Activated CD4-positive, alpha-beta memory T cell treated with anti-CD3 and anti-CD28 coated beads for 36 hours (primary cell): ENCODE measurements at places on chromosomes 5 and 9. TPM values are rescaled to one million over a fixed set of nuclear protein-coding genes. Genes with fewer than 3 reads are reported as not detected.

The TMEM232 gene
- total RNA-seq: 0.92 TPM

The PCDHB6 gene
- not detected for total RNA-seq

The LECT2 gene
- total RNA-seq: not detected

The PCDHGA3 gene
- total RNA-seq: not detected

The HRH2 gene
- total RNA-seq: 11.8 TPM

The DMRT3 gene
- not detected for total RNA-seq

The TNFSF15 gene
- 0.12 TPM for total RNA-seq

The ZBED3 gene
- total RNA-seq: 0.61 TPM

The ENHO gene
- total RNA-seq: 0.36 TPM

The TSSK1B gene
- total RNA-seq: not detected

DNA sequence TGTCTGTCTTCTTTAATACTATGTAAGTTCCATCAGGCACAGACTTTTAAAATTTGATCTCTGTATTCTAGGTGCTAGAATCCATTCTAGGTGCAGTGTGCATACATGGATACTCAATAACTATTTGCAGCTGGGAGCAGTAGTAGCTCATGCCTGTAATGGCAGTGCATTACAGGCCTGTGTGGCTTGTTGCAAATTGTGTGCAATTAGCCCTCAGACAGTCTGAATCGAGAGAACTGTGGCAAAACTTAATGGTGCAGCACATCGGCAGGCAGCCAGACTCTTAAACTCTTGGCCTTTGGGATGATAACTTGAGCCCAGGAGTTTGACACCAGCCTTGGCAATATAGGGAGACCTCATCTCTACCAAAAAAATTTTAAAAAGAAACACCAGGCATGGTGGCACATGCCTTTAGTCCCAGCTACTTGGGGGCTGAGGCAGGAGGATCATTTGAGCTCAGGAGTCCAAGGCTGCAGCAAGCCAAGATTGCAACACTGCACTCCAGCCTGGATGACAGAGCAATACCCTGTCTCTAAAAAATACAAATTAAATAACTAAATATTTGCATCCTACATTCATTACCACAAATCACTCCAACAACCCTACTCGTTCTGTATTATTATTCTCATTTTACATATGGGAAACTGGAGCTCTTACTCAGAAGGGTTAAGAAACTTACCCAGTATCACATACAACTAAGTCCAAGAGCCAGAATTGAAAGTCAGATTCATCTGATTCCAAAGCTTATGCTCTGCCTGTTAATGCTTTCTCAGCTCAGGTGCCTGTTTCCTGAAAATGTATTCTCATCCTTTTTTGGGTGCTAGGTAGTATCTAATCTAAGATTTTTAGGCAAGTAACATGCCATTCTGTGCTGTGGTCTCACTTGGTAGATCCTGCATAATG, 30.1 kb downstream of the PRKACG start:
- H3K27ac ChIP-seq: no peak overlapping the region
- DNase-seq: no peak
- H3K36me3 ChIP-seq: no peaks in the 10 kb centered on the region
- H3K27me3 ChIP-seq: no peaks in the 10 kb centered on the region

- no peaks in the 10 kb centered on the region for H3K27me3 ChIP-seq
- no peaks in the 10 kb centered on the region for H3K36me3 ChIP-seq
- no peak overlapping the region for H3K4me3 ChIP-seq
- DNase-seq: no peak
These were observed 43.9 kb downstream of the PDCD1LG2 start for GRCh38 chr9:5554254-5554653.

DNA sequence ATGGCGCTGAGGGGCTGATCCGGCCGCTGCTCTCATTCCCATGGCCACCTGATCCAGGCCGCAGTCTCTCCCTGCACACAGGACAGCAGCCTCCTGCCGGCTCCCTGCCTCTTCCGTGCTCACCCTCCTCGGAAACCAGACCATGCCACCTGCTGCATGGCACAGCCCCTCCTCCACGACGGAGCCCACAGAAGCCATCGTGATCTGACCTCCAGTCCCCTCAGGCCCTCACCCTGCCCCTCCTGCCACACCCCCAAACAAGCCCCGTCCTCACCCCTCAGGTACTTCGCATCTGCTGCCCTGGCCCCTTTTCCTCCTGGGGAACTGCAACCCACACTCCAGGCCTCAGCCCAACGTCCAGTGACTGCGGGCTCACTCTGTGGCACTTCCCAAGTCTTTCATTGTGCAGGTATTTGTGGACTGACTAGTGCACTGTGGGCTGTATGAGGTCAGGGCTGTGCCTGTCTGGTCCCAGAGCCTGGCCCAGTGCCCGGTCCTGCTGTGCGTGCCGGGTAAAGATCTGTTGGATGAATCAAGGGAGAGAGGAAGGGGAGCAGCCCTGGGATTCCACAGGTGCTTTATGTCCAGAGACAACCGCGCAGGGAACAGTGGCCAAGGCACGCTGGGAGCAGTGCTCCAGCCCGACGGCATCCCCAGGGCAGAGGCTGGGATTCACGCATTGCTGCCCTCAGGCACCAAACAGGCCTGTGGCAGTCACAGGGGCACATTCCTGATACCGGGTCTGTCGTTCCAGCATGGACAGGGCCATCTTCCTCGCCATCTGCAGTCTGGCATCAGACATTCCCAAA, 86.1 kb downstream of the ADAMTS2 start:
- no peak overlapping the region for H3K27ac ChIP-seq
- H3K4me1 ChIP-seq: no peaks in the 10 kb centered on the region
- H3K27me3 ChIP-seq: no peaks in the 10 kb centered on the region
- H3K4me3 ChIP-seq: no peak overlapping the region

GRCh38 chr9:2261421-2262103, 246.4 kb downstream of the SMARCA2 start:
- H3K27ac ChIP-seq: no peak overlapping the region
- no peaks in the 10 kb centered on the region for H3K36me3 ChIP-seq
- no peak overlapping the region for H3K4me3 ChIP-seq
- peaks cover 4% of the 10 kb centered on the region for H3K4me1 ChIP-seq

- H3K27me3 ChIP-seq: peaks cover 9% of the 10 kb centered on the region
- no peak overlapping the region for H3K27ac ChIP-seq
- no peaks in the 10 kb centered on the region for H3K4me1 ChIP-seq
- no peaks in the 10 kb centered on the region for H3K36me3 ChIP-seq
- H3K4me3 ChIP-seq: no peak overlapping the region
- peak; percentile 17 for DNase-seq
These were observed 6.1 kb downstream of the PRRX2 start for GRCh38 chr9:129671519-129671918.

GRCh38 chr9:122115176-122116035, 22.3 kb upstream of the TTLL11 start:
- no peaks in the 10 kb centered on the region for H3K36me3 ChIP-seq
- no peaks in the 10 kb centered on the region for H3K4me1 ChIP-seq
- DNase-seq: no peak

GRCh38 chr9:138075496-138075895, 197.9 kb downstream of the CACNA1B start:
- no peak overlapping the region for H3K4me3 ChIP-seq
- H3K27me3 ChIP-seq: peaks cover 28% of the 10 kb centered on the region
- H3K27ac ChIP-seq: no peak overlapping the region
- no peaks in the 10 kb centered on the region for H3K4me1 ChIP-seq

DNA sequence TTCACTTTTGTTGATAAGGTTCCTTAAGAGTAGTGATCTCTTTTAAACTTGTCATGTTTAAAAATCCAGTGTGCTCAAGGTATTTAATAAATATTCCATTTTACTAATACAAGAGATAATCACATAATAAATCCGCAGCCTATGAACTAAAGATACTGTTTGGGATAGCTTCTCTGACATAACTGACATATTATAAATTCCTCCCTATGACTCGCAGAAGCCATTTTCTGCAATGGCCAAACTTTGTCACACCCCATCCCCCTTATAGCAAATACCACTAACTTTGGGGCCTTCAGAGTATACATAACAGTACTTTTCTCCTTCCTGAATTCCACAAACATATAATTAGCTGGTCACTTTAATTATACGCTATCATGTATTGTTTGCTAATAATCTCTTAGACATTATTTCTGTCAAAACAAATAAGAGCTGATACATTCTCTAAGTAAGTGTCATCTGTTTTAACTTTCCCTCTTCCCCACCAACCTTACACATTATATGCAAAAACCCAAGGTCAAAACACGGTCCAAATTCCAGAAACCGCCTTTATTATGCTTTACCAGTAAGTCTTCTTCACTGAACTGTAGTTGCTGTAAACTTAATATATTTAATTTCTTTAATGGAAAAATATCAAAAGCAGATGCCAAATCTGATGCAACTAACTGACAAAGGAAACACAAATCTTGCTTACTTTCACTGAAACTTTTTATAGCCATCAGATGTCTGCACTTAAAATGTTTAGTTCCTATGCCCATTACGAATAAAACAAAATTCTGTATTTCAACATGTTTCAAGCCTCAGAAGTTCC, 971 bp downstream of the TMEM267 start:
- H3K27ac ChIP-seq: peak overlapping the region; percentile 100
- H3K27me3 ChIP-seq: no peaks in the 10 kb centered on the region
- peaks cover 51% of the 10 kb centered on the region for H3K4me1 ChIP-seq
- peaks cover 17% of the 10 kb centered on the region for H3K36me3 ChIP-seq
- no peak for DNase-seq

GRCh38 chr5:4551034-4551433, 589.1 kb upstream of the ADAMTS16 start:
- no peak for DNase-seq
- no peaks in the 10 kb centered on the region for H3K36me3 ChIP-seq
- H3K4me3 ChIP-seq: no peak overlapping the region
- H3K27me3 ChIP-seq: no peaks in the 10 kb centered on the region

DNA sequence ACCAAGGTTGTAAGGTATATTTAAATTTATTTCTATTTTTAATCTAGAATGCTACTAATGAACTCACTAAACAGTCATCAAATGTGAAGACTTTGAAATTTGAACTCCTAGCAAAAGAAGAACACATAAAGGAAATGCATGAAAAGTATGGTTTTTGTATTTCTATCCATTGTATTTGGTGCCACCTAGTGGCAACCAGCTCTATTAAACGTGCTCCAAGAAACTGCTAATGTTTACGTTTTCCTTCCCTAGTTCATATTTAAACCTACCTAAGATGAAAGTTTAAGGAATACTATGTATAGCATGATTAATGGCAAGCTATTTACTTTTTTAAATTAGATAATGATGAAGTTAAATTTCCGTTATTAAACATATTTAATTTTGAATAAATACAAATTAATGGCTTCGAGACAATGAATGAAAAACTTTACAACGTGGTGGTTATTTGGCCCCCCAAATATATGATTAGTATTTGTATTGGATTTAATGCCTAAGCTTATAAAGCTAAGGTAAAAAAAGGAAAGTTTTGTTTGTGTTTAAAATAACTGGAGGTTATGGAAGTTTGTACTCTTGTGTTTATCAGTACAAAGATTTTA, 115.9 kb upstream of the SH3GL2 start:
- H3K4me3 ChIP-seq: no peak overlapping the region
- no peaks in the 10 kb centered on the region for H3K4me1 ChIP-seq

GRCh38 chr9:137049544-137050449, 3.8 kb upstream of the NPDC1 start:
- H3K27ac ChIP-seq: no peak overlapping the region
- H3K27me3 ChIP-seq: peaks cover 40% of the 10 kb centered on the region
- H3K36me3 ChIP-seq: no peaks in the 10 kb centered on the region
- DNase-seq: peak; percentile 79

DNA sequence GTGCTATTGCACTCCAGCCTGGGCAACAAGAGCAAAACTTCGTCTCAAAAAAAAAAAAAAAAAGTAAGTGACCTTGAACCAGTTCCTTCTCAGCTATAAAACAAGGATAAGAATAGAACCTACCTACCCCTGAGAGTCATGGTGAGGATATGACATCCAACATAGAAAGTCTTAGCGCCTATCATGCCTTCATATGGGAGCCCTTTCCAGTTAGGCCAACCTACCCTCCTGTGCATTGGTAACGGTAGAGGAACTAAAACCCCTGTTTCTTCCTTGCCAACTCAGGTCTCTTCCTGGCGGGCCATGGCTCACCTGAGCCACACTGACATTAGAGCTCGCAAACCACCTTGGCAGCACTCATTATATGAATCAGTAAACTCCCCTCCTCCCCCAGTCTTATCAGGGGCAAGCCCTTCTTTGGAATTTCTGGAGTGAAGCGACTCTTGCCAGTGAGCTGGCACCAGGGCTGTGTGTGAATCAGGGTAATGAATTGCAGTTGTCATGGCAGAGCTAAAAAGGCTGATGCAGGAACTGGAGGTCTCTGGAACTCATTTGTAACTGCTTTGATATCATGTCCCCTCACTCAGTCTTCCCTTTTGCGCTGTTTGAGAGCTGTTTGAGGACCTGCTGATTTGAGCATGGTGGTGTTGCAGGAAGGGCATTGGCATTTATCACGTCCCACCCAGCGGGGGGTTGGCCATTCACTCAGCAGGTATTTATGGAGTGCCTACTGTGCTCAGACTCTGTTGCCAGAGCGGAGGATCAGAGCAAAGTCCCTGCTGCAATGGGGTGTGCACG, 10.3 kb downstream of the WWC1 start:
- no peaks in the 10 kb centered on the region for H3K4me1 ChIP-seq
- H3K36me3 ChIP-seq: no peaks in the 10 kb centered on the region
- H3K4me3 ChIP-seq: no peak overlapping the region
- no peak overlapping the region for H3K27ac ChIP-seq
- no peaks in the 10 kb centered on the region for H3K27me3 ChIP-seq

DNA sequence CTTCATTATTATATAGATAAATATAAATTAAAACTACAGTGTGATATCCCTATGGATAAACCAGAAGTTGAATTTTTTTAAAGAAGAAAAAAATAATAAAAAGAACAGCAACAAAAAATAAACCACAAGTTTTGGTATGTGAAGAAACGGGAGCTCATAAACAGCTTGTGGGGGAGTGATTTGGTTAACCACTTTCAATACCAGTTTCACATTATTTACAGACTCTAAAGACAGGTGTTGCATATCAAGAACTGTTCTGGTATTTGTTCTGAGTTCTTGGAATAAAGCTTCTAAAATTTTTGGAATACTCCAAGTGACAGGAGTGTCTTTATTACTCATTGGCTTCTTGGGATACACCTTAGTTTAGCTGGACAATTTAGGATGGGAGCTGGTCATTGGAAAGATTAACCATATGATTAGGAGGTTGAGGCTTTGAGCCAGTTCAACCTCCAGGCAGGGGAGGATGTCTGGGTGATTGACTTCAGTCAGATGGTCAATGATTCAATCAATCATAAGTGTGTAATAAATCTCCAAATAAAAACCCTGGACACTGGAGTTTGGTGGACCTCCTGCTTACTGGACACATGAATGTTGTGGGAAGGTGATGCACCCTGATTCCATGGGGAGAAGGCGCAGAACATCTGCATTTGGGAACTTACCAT, 2223.1 kb upstream of the C9orf72 start:
- no peak overlapping the region for H3K27ac ChIP-seq
- H3K36me3 ChIP-seq: no peaks in the 10 kb centered on the region
- H3K4me1 ChIP-seq: no peaks in the 10 kb centered on the region
- no peak overlapping the region for H3K4me3 ChIP-seq

GRCh38 chr9:93185266-93186214, 1.6 kb downstream of the WNK2 start:
- H3K4me1 ChIP-seq: peaks cover 9% of the 10 kb centered on the region
- peaks cover 31% of the 10 kb centered on the region for H3K27me3 ChIP-seq
- H3K27ac ChIP-seq: no peak overlapping the region
- H3K36me3 ChIP-seq: no peaks in the 10 kb centered on the region
- DNase-seq: no peak

- no peaks in the 10 kb centered on the region for H3K36me3 ChIP-seq
- DNase-seq: no peak
- no peak overlapping the region for H3K27ac ChIP-seq
- H3K4me1 ChIP-seq: no peaks in the 10 kb centered on the region
These were observed 743.3 kb upstream of the PTPRD start for GRCh38 chr9:11356067-11356466.
